ENCODE measurements at places on chromosomes 7 and 10.

- peak; percentile 64 for DNase-seq
These were observed 26.5 kb downstream of the TNRC18 start for GRCh38 chr7:5396999-5397663.

DNA sequence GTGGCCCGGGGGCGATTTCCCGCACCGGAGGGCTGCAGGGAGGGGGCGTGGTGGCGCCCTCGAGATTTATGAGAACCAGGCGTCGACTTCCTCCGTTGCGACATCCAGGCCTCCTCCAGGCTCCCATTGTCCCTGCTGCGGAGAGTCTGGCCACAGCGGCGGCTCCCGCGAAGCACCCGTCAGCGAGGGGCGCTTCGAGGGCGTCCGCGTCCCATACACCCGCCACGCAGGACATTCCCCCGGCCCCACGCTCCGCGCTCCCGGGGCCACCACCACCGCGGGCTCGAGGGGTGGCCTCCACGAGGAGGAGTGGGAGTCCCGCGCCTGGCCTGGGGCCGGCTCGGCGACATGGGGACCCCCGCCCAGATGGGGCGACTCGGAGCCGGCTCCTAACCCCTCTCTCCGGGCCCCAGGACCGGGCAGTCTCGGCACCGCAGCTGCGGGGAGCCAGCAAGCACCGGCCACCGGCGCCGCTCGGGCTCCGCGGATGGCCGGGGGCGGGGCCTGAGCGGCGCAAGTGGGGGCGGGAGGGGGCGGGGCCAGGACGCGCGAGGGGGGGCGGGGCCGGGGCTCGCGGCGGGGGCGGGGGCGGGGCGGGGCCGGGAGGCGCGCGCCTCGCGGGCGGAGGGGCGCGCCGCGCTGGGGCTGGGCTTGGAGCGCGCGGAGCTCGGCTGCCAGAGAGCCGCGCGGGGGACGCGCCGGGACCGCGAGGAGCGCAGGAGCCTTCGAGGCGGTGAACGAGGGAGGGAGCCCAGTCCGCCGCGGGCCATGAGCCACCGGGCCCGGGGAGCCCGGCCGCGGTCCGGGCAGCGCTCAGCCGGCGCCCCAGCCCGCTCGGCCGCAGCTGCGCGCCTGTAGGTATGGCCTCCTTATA, at the start of gene SH2B2:
SH2B2 (plus strand) TSS at position 632 of the 874 bp plus-strand sequence. CDS start 13,683 bp downstream, outside the sequence.
- DNase-seq: no peak

DNA sequence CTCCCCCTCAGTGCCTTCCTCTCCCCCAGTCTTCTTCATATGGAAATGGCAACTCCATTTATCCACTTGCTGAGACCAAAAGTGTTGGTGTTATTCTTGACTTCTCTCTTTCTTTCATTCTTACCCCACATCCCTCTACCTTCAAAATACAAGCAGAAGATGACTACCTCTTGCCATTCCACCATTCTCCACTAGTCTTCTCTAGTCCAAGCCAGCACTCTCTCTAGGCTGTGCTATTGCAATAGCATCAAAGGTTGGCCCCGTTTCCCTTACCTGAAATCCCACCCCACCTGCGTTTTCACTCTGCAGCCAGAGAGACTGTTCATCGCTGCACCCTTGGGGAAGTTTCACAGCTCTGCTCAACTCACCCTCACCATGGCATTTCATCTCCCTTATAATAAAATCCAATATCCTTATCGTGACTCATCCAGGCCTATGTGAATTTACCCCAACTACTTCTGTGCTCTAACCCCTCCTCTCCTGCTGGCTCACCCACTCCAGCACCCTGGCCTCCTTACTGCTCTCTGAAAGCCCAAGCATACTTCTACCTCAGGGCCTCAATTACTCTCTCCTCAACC, 109.1 kb downstream of the LSM5 start:
- DNase-seq: no peak

GRCh38 chr10:131682271-131682962, 218.4 kb upstream of the PPP2R2D start:
- no peak for DNase-seq

DNA sequence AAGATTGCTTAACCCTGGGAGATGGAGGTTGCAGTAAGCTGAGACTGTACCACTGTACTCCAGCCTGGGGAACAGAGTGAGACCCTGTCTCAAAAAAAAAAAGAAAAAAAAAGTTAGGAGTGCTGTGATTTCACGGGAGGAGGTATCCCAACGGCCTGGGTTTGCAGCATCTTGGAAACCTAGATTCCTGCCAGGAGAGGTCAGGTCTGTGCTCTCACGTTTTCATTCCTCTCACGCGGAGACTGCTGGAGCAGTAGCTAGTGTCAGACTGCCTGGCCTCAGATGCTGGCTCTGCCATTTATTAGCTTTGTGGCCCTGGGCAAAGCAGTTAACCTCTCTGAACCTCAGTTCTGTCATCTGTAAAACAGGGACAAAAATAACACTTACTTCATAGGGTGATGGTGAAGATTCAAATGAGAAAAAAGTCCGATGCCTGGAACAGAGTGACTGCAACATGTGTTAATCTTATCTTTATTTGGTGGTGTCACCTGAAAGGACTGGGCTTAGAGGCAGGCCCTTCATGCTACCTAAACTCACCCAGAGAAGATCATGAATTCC, 94.9 kb downstream of the GAD2 start:
- no peak for DNase-seq

GRCh38 chr7:150971242-150972022, 6.7 kb downstream of the KCNH2 start:
- no peak for DNase-seq

- no peak for DNase-seq
These were observed 21.0 kb downstream of the CFAP58 start for GRCh38 chr10:104374591-104374990.

DNA sequence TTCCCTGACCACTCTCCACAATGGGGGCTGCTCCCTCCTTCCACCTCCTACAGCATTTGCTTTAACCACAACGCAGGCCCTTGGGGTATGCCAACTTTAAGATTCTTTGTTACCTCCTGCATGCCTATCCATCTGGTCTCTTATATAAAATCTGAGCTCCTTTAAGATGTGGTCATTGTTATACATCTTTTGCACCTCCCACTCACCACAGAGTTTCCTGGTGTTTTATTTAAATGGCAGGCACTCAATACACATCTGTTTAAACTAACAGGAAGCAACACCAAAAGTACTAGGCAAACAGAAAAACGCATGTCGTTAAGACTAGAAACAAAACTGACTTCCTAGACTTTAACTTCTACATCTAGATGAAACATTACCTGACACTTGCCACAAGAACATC, 36.3 kb downstream of the SLC25A13 start:
- DNase-seq: no peak

- no peak for DNase-seq
These were observed 41.2 kb upstream of the ACSL5 start for GRCh38 chr10:112332509-112333228.
